ENCODE measurements at places on chromosomes 16 and 17.

DNA sequence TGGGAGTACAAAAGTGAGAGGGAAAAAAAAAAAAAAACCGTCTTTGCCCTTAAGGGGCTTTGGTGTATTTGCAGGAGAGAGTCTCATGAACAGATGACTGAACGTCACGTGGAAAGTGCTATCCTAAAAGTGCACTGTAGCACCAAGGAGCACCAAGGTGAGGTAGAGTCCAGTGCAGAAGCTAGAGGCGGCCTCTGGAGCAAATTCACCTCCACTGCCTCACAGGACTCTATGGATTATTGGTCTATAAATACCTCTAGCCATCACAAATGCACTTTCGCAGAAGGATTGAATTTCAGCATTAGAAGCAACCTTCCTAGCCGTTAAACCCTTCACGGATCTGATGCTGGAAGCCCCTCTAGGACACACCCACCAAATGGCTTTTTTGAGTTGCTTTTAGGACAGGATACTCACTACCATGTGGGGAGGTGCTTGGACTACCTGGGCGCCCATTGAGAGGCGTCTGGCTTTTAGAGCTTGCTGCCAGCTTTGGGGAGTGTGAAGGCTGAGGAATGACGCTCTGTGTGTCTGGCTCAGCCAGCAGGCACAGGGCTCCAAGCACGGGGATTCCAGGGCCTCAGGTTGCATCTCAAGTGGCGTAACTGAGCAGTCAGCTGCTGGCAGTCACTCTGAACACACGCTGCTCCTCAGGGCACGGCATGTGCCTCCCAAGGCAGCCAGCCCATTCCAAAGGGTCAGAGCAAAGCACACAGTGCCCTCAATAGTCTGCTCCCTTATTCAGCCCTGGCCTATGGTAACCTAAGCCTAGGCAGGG lies 52.7 kb downstream of the CDRT4 start:
- no peak for DNase-seq
- H3K4me3 ChIP-seq = no peak overlapping the region
- H3K27ac ChIP-seq = no peak overlapping the region

DNA sequence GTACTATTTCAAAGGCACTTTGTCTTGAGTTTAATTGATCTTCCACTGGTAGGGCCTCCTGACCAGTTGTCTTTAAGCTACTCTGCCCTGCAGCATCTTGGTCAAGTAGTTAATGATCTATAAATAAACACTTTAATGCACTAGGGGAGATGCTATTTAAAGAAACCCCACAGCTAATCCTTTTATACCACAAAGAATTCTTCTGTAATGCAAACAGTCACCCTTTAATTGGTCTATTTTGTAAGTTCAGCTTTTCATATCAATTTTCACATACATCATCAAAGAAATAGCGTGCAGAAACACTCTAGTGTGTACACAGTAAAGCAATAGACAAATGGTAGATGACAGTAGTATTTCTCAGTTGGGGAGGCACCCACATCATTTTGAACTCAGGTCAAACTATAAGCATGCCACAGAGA lies 70.3 kb downstream of the PMP22 start:
- DNase-seq = no peak
- no peaks in the 10 kb centered on the region for H3K4me1 ChIP-seq
- H3K27ac ChIP-seq = no peak overlapping the region
- H3K36me3 ChIP-seq = no peaks in the 10 kb centered on the region

- H3K4me1 ChIP-seq = peaks cover 9% of the 10 kb centered on the region
- peaks cover 1% of the 10 kb centered on the region for H3K36me3 ChIP-seq
- no peak overlapping the region for H3K4me3 ChIP-seq
Observed at GRCh38 chr17:50185631-50186471, 15.6 kb downstream of the COL1A1 start.

- peaks cover 11% of the 10 kb centered on the region for H3K27me3 ChIP-seq
- H3K4me3 ChIP-seq = no peak overlapping the region
- no peak overlapping the region for H3K27ac ChIP-seq
- H3K4me1 ChIP-seq = no peaks in the 10 kb centered on the region
- DNase-seq = no peak
Observed at GRCh38 chr17:1957037-1957436, 68.1 kb downstream of the RTN4RL1 start.

GRCh38 chr17:78268191-78268874 lies 36.9 kb downstream of the TMEM235 start:
- peaks cover 5% of the 10 kb centered on the region for H3K4me1 ChIP-seq
- DNase-seq = no peak
- H3K27ac ChIP-seq = no peak overlapping the region
- no peaks in the 10 kb centered on the region for H3K36me3 ChIP-seq

- no peak overlapping the region for H3K27ac ChIP-seq
- peaks cover 4% of the 10 kb centered on the region for H3K36me3 ChIP-seq
- no peaks in the 10 kb centered on the region for H3K4me1 ChIP-seq
Observed at GRCh38 chr17:8273884-8274444, 14.5 kb upstream of the RANGRF start.

DNA sequence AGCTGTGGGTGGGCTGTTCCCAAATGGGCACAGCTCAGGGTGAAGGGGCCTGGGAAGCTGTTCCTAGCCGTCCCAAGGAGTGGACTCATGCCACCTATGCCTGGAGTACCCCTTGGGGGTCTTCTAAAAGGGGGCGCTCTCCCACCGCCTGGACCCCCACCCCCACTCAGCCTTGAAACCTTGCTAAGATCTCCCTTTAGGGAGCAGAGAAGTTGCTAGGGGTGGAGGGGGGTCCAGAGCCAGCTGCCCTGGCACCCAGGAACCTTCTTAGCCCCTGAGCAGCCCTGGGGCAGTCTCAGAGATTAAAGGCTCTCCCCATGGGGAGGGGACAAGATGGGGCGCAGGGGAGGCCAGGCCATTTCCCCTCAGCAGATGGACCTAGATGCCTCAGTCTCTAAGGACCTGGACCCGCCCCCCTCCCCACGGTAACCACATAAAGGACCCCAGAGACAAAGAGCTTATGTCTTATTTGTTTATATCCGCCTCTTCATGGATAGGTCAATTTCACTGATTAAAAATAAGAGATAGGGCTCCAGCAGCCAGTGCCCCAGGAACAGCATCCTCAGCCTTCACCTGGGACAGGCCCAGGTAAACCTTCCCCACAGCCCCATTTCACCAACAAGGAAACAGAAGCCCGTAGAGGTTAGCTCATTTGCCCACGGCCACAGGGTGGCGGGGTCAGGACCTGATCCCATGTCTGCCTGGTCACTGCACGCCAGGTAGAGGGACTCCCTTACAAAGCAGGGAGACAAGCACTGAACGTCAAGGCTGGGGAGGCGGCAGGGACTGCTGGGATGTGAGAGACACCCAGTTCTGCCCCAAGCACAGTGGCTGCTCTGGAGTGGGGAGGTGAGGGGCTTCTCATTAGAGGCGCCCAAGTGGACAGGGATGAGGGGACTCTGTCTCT lies 3.4 kb downstream of the MTSS2 start:
- peaks cover 15% of the 10 kb centered on the region for H3K4me1 ChIP-seq
- H3K27ac ChIP-seq = no peak overlapping the region
- H3K27me3 ChIP-seq = no peaks in the 10 kb centered on the region
- peaks cover 8% of the 10 kb centered on the region for H3K36me3 ChIP-seq
- H3K4me3 ChIP-seq = no peak overlapping the region
- DNase-seq = no peak

DNA sequence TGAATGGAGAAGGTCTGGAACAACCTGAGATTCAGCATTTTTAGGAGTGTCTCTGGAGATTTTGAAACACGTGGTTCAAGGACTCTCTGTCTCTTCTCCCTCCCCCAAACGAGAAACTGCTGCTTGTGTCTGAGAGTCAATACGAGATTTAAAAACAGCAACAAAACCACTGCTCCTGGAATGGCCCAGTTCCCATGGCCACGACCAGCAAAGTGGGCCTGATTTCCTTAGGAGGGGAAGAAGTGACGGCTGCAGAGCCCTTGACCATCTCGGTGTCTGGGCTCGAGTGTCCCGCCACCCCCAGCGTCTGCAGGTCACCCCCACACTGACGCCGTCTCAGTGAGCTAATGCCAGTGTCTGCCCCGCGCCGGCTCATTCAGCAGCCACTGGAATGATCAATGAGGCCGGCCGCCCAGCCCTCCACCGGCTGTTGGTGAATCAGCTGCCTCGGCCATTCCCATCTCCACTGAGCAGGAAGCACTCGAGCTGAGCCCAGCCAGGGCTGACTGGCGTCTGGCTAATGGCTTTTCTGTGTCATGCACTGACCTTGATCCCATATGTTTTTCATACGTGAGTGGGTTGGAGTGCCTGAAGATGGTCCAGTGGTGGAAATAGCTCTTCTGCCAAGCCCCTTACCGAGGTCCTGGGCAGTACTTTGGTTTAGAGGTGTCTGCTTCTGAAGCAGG lies 151.8 kb downstream of the PITPNC1 start:
- H3K27ac ChIP-seq = peak overlapping the region; percentile 35
- peaks cover 20% of the 10 kb centered on the region for H3K36me3 ChIP-seq
- H3K27me3 ChIP-seq = no peaks in the 10 kb centered on the region

GRCh38 chr17:10698096-10698818 lies 863 bp downstream of the ADPRM start:
- no peak for DNase-seq
- H3K4me1 ChIP-seq = peaks cover 57% of the 10 kb centered on the region
- peak overlapping the region; percentile 91 for H3K4me3 ChIP-seq
- no peaks in the 10 kb centered on the region for H3K27me3 ChIP-seq

- DNase-seq = no peak
- H3K36me3 ChIP-seq = peaks cover 1% of the 10 kb centered on the region
- peaks cover 9% of the 10 kb centered on the region for H3K27me3 ChIP-seq
- no peak overlapping the region for H3K4me3 ChIP-seq
Observed at GRCh38 chr17:59437791-59438281, 106.4 kb downstream of the YPEL2 start.

DNA sequence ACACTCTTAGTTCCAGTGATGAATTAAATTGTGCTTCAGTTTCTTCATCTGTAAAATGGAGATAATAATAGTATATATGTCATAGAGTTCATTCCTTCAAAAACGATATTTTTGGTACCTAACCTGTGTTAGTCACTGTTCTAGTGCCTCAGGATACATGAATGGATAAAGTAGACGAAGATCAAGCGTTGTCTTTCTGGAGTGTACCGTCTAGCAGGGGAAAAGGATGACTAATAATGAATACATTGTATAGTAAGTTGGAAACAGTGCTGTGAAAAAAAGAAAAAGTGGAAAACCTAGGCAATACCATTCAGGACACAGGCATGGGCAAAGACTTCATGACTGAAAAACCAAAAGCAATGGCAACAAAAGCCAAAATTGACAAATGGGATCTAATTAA lies 8.6 kb downstream of the KRT10 start:
- H3K27me3 ChIP-seq = peaks cover 62% of the 10 kb centered on the region
- peaks cover 14% of the 10 kb centered on the region for H3K4me1 ChIP-seq
- no peak for DNase-seq
- H3K36me3 ChIP-seq = peaks cover 16% of the 10 kb centered on the region

- peak overlapping the region; percentile 100 for H3K27ac ChIP-seq
- H3K36me3 ChIP-seq = peaks cover 53% of the 10 kb centered on the region
- DNase-seq = no peak
- peaks cover 93% of the 10 kb centered on the region for H3K4me1 ChIP-seq
Observed at GRCh38 chr16:27403601-27403992, 1.6 kb downstream of the IL21R start.

DNA sequence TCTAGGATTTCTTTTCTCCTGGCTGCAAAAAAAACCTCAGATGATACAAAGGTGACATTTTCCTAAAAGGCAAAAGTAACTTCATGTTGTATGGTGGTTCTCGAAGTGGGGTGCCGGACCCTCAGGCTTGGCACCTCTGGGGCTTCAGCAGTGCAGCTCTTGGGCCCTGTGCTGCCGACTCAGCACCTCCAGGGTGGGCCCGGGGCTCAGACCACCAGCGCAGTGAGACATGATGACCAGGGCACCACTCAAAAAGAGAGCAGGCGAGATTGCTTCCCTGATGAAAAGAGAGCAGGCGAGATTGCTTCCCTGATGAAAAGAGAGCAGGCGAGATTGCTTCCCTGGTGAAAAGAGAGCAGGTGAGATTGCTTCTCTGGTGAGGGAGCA lies 98.7 kb upstream of the ZNF750 start:
- peaks cover 43% of the 10 kb centered on the region for H3K36me3 ChIP-seq
- DNase-seq = no peak
- H3K27me3 ChIP-seq = no peaks in the 10 kb centered on the region
- no peak overlapping the region for H3K4me3 ChIP-seq
- no peak overlapping the region for H3K27ac ChIP-seq

DNA sequence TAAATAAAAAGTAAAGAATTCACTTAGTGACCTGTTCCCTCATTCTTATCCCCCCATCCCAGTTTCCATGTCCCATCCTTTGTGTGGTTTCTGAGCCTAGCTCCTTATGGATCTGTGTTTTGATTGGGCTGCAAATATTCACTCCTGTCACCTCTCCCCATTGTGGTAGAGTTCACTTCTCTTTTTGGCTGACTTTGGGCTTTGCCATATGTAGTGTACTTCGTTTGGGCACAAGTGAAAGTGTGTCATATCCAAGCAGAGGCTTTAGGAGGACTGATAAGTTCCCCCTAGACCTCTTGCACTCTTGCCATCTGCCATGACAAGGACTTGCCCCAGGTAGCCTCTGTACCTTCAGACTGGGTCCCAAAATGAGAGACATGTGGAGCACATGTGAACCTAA lies 13.0 kb upstream of the DHRS7B start:
- no peak overlapping the region for H3K4me3 ChIP-seq
- no peak for DNase-seq
- H3K36me3 ChIP-seq = no peaks in the 10 kb centered on the region
- no peak overlapping the region for H3K27ac ChIP-seq
- H3K27me3 ChIP-seq = no peaks in the 10 kb centered on the region
- H3K4me1 ChIP-seq = no peaks in the 10 kb centered on the region

- H3K36me3 ChIP-seq = peaks cover 14% of the 10 kb centered on the region
- peaks cover 72% of the 10 kb centered on the region for H3K27me3 ChIP-seq
- DNase-seq = no peak
Observed at GRCh38 chr17:48645639-48646182, 19.6 kb upstream of the HOXB9 start.

GRCh38 chr16:55144651-55145050 lies 179.4 kb upstream of the IRX6 start:
- no peak overlapping the region for H3K27ac ChIP-seq
- no peak overlapping the region for H3K4me3 ChIP-seq
- no peaks in the 10 kb centered on the region for H3K27me3 ChIP-seq
- no peaks in the 10 kb centered on the region for H3K4me1 ChIP-seq

DNA sequence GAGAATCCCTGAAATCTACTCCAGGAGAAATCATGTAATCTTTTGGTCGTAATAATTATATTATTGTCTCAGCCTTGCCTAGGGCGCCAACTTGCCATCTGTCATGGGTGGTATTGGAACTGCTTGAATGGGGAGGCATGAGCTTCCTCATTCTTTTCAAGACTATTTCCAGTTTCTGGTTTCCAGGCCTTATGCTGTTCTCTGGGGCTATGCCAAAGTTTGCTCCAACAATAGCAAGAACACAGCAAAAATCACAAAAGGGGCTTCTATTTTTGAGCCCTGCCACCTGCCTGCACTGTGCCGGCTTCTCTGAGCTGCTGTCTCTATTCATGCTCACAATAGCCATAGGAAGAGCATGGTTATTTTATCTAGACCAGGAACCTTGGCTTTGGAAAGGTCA lies 111.7 kb downstream of the SPECC1 start:
- H3K27ac ChIP-seq = no peak overlapping the region
- H3K36me3 ChIP-seq = no peaks in the 10 kb centered on the region
- no peak for DNase-seq
- peaks cover 12% of the 10 kb centered on the region for H3K27me3 ChIP-seq
- H3K4me3 ChIP-seq = no peak overlapping the region

- H3K27ac ChIP-seq = no peak overlapping the region
- no peaks in the 10 kb centered on the region for H3K36me3 ChIP-seq
- no peak overlapping the region for H3K4me3 ChIP-seq
- DNase-seq = no peak
- peaks cover 37% of the 10 kb centered on the region for H3K27me3 ChIP-seq
- H3K4me1 ChIP-seq = no peaks in the 10 kb centered on the region
Observed at GRCh38 chr16:49940464-49941224, 84.4 kb upstream of the CNEP1R1 start.
